ENCODE measurements at places on chromosomes 4 and X.

DNA sequence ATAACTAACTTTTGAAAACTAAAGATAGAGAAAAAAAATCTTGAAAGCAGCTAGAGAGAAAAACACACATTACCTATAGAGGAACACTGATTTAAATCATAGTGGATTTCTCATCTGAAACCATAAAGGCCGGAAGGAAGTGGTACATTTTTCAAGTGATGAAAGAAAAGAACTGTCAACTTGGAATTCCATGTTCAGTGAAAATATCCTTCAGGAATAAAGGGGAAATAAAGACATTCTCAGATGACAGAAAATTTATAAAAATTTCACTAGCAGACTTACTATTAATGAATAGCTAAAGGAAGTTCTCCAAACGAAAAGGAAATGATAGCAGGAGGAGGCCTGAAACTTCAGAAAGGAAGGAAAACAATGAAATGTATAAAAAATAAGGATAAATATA, 7.6 kb upstream of the JADE3 start:
- no peak for DNase-seq

DNA sequence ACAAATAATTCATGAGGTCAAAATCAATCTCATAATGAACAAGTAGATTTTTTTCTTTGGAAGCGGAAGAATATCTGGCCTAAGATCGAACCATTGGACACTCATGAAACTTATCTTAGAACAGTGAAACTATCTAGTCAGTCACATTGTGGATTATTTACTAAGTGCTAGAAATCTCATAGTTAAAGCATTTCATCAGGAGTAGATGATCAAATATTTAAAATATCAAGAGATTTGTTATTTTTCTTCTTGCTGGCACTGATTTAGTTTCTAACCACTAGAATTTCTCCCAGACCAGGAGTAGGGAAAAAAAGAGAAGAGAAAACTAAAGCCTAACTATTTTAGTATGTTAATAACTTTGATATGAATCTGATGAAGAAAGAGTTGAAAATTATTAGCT, 105.5 kb downstream of the SHROOM3 start:
- no peak for DNase-seq

GRCh38 chrX:110509755-110510532, 151.3 kb downstream of the RTL9 start:
- DNase-seq: no peak

- no peak for DNase-seq
These were observed 498.0 kb downstream of the STPG2 start for GRCh38 chr4:97645071-97645821.

GRCh38 chr4:3801931-3802550, 35.9 kb downstream of the ADRA2C start:
- no peak for DNase-seq
